ENCODE measurements at places on chromosomes 2 and 18. TPM values are rescaled to one million over a fixed set of nuclear protein-coding genes. Genes with fewer than 3 reads are reported as not detected.

TXNDC2 gene
- total RNA-seq, result under 0.01 TPM

SERPINB12 gene
- total RNA-seq, result 1.4 TPM

RUFY4 gene
- total RNA-seq, result not detected

DNA sequence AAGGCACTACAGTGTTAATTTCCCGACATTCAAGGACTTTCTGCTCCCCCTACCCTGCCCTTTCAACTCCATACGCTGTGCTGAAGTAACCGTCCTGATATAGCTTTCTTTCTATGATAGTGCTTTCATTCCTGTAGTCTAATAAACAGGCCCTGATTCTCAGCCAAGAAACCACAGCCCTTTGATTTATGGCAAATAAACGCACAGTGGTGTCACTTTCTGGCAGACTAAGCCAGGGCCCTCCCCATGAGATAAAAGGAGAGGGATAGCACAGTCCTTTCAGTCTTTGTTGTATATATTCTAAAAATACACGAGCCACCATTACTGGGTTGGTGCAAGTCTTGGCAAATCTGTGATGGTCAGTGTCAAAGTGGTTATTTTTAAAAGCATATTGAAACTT lies 291.2 kb downstream of the ALPK2 start:
- no peak for DNase-seq

- DNase-seq, result no peak
Observed at GRCh38 chr18:36675076-36675475, 153.7 kb downstream of the TPGS2 start.

DNA sequence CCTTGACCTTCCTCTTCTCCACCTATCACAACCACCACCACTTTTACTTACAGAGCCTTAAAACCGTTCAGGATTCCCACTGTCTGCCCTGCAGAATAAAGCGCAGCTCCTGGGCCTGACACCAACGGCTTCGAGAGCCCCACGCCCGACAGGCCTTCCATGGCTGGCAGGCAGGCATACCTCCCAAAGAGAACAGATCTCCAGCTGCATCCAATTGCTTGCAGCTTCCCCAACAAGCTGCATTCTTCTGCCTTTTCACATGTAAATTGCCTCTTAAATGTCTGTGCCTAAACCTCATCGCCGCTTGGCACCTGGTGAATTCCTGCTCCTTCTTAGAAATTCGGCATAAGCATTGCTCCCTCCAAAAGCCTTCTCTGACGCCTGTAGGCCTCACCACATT lies 31.5 kb upstream of the FAM124B start:
- no peak for DNase-seq

- DNase-seq, result no peak
Observed at GRCh38 chr2:126739141-126739540, 83.2 kb downstream of the GYPC start.

DNA sequence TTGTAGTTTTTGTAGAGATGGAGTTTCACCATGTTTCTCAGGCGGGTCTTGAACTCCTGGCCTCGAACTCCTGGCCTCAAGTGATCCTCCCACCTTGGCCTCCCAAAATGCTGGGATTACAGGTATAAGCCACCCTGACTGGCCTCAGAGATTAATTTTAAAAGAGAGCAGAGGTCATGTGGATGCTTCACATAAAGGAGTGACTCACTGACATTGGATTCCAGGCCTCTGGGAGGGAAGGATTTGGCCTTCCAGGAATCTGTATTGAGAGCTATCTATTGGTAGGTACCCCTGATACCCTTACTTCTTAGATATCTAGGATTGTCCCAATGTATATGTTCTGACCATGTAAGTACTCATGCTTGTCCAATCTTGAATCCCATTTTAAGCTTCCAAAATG lies 138.4 kb downstream of the FAM161A start:
- DNase-seq, result no peak

DNA sequence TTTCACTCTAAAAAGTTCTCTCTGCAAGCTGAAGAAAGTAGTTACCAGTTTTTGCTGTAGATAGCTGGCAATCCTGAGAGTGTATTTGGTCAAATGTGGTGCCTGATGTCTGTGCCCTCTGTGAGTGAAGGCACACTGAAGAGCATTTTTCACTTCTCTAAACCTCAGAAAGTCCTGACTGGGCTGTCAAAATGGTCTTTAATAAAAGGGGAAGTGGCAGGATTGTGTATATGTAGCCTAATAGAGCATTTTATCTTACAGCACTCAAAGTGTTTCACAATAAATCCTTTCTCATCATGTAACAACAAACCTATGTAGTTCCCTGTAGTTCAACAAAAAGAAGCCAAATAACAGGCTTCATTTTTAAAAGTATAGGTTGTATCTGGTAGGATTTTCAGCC lies 1552.3 kb upstream of the SLC39A10 start:
- no peak for DNase-seq

All from bronchial epithelial cell (primary cell).